ENCODE measurements at places on chromosomes 2 and 18.

DNA sequence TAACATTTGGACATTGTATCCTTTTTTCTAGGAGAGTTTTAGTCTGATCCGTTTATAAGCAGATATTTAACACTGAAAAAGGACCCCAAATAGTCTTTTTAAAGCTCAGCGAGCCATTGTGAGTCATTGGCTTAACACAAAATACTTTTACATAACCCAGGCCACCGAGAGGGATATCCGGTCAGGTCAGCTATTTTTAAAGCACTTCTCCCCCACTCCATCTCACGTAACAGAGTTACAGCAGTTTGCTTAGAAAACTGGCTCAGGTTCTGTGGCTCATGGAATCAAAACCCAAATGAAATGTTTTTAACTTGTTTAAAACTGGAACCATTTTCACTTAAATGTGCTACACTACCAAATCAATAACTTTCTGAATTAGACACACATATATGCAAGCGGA lies 23.9 kb downstream of the COL4A3 start:
- DNase-seq = no peak

DNA sequence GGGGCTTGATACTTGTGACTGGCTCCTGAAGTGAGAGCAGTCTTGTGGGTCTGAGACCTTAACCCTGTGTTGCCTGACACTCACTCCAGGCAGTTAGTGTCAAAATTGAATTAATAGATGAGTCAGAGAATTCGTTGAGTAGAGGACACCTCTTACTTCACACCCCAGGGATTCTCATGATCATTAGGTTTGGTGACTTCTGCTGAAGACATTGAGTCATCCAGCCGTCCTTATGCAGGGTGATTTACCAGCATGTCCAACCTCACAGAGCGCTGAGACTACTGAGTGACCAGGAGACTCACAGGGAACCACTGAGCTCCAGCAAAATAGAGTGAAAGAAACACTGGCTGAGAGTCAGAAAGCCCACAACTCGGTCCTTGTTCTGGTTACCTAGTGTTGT lies 36.0 kb upstream of the EVA1A start:
- no peak for DNase-seq

DNA sequence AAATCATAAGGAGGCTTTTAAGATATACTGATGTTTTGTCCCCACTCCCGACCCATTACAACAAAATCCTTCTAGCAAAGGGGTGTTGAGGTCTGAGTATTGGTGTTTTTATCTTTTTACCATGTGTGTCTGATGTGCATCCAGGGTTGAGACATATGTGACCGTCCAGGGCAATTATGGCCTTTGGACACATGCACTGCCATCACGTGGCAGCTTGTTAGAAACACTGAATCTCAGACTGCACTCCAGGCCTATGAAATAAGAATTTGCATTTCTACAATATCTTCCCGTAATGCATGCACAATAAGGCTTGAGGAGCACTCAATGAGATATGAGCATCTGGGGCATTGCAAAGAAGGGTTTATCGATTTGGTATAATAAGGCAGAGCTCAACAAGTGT lies 235.1 kb upstream of the ZNF804A start:
- DNase-seq = no peak

DNA sequence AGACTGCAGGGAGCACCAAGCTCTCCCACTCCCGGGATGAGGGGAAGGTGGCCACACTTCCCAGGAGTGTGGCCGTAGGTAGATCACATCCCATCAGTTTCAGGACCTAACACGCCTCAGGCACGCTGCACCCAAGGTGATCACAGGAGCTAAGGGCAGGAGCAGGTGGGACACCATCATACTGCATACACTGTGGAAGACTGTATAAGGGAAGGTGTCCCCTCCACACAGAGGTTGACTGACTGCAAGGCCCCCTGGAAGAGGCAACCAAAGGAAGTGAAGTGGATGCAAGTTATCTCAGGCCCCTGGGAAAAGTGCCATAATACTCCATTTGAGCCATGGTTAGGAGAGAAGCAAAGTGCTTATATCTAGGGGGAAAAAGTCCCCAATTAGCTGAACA lies 351.9 kb upstream of the SMIM21 start:
- DNase-seq = no peak

DNA sequence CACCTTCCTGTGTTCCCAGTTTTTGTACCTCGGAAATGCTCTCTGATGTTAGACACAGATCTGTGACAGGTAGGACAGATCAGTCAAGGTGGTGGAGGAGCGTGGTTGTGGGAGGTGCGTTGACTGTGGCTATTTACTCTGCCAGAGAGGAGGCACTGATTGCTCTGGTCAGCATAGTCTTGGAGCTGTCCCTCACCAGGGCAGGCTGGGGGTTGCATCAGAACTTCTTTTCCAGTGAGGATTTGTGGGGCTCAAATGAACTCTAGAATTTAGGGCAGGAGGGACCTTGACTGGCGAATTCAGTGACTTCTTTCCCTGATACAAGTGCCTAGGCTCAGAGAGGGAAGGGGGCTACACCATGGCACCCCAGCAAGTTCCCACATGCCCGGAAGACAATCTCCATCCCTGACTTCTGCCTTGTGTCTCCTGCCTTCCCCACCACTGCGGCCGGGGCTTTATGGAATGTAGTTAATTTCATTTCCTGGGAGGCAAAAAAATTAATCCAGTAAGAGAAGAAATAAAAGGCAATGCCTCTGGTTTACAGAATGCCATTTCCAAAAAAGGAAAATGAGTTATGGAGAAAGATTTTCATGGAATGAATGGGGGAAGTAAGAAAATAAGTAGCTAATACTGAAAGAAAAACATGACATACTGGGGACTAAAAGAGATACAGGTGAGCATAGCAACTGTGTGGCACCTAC lies 26.1 kb downstream of the NIFK start:
- no peak for DNase-seq

Measured in Ammon's horn (tissue), 1 donor.